AG04450 (cell line): ENCODE measurements at places on chromosomes 1 and 21.
A peak's percentile ranks its signal among the peaks of the same experiment; 100 is the strongest.

- no peak for DNase-seq
These were observed 658.1 kb upstream of the PRMT6 start for GRCh38 chr1:106398391-106398790.

DNA sequence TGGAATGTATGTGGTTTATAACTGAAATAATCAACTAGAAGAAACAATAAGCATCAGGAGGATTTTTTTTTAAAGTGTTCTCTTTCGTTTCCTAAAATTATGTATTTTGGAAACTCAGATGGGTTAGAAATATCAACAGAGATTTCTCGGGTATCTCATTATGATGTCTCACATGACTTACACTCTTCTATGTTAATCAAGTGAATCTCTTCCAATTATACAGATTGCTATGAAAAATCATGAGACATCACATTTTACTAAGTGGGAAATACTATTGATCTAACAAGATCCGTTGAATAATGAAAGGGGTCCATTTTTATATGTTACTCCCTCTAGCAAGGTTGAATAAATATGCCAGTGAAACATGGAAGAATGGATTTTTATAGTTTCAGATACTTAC, 54.7 kb upstream of the NRIP1 start:
- DNase-seq = no peak

DNA sequence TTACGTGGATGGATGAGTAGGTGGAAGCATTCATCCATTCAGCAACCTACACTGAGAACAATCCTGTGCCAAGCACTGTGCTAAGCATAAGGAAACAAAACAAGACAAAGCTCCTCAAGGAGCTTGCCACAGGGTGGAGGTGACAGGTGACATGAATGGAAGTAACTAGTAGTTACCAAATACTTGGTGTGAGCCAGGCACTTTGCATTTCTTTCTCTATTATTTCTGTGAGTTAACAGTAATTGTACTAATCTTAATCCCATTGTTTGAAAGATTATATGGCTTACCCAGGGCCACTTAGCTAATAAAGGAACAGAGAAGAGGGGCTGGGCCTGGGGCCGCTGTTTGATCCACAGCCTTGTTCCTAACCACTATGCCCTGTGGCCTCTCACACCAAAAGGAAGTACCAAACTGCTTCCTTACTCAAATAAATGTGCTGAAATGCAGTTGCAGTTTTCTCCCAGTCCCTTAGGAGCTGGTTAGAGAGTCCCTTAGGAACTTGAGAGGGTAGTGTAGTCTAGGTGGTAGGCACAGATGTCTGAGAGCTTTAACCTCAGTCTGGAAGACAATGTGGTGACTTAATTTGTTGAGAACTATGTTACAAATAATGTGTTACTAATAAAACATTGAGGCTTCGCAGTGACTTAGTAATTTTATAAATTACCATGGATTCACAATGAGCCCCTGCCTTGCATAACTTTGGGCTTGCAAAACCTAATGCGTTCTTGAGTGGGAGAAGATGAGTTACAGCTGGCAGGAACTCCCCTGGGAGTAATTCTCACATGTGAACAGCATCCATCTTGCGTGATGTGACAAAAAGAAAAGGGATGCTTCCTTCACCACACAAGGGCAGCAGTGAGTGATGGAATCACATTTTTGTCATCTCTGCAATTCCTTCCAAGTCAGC, 69.8 kb downstream of the MPZL1 start:
- peak; percentile 98 for DNase-seq

DNA sequence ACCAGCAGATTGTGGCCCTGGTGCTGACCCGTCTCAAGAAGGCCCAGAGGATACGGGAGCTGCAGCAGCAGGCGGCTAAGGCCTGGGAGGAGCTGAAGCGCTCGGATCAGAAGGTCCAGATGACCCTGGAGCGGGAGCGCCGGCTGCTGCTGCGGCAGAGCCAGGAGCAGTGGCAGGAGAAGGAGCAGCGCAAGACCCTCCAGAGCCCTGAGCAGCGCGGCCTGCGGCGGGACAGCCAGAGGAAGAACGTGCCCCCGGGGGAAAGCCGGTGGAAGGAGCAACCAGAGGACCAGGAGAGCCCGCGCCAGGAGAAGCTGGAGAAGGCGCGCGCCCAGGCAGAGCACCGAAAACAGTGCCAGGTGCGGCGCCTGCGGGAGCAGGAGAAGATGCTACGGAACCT, 1.0 kb downstream of the CCDC185 start:
- DNase-seq = no peak

DNA sequence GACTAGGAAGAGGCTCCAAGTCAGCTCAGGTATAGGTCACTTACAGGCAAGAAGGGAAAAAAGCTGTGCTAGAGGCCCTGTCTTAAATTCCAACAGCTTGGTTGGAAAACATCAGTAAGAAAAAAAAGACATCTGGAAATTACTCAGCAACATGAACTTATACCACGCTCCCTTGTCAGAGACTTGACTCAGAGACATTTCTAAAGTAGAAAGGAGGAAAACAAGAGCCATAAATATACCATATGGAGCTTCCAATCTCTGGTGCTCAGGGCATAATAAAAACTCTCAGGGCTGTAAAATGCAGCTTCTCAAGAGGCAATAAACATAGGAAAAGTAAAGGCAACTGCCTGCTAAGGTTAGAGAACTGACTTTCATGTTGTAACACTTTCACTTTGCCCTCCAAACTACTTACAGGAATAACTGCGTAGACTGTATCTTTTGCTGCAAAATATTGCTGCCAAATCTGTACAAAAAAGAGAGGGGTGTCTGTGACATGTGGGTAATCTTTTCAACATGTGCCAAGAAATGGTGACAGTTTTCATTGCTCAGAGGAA, 14.7 kb downstream of the ATPAF1 start:
- peak; percentile 23 for DNase-seq

DNA sequence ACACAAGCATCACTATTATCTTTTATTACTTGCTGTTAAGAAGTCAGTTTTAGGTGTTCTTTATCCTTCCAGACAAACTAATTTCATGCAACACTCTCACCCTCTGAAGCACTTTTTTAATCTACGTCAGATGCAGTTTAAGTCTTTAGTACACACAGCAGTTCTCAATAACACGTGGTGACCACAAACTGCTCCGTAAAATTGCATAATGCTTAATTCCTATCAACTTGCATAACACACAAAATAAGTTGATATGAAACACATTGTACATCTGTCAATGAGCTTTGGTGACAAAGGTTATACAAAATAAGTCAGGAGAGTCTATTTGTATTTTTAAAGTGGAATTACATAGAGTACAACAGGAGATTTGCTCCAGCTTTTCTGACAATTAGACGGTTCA, 140.9 kb upstream of the ETS2 start:
- no peak for DNase-seq

DNA sequence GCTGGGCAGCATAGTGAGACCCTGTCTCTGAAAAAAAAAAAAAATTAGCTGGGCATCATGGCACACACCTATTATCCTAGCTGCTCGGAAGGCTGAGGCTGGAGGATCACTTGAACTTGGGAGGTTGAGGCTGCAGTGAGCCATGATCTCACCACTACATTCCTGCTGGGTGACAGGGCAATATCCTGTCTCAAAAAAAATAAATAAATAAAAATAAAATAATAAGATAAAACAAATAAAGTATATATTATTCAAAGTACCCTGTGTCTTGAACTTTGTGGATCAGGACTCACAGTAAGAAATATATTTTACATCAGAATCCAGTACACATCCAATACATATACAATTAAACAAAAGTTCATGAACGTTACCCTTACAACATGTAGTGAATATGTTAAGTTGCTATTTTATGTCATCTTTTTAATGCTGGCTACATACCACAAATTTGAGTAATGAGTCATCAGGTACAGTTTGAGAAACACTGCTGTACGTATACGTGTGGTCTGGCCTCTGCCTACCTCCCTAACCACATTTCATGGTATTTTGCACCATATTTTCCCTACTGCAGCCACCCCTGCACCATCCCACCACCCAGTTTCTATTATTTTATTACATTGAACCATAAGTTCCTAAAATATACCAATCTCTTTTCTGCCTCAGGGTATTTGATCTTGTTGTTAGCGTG, 4.4 kb downstream of the NME7 start:
- DNase-seq = peak; percentile 71

DNA sequence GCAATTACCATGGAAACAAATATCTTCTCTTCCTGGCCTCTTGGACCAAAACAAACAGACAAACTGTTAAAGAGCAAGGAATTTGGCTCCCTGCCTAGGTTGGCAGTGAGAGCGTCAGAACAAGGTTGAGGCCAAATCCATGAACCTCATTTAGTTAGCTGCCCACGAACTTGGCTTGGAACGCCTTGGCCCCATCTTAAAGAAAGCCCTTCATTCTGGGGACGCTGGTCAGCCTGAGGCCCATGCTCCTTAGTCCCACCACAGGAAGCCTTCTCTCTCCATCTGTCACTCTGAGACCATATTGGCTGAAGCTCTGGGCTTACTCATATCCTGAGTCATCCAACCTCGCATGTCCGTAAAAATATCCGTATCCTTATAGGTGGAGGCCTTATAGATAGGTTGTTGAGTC, 62.4 kb upstream of the DIRAS3 start:
- DNase-seq = peak; percentile 58

DNA sequence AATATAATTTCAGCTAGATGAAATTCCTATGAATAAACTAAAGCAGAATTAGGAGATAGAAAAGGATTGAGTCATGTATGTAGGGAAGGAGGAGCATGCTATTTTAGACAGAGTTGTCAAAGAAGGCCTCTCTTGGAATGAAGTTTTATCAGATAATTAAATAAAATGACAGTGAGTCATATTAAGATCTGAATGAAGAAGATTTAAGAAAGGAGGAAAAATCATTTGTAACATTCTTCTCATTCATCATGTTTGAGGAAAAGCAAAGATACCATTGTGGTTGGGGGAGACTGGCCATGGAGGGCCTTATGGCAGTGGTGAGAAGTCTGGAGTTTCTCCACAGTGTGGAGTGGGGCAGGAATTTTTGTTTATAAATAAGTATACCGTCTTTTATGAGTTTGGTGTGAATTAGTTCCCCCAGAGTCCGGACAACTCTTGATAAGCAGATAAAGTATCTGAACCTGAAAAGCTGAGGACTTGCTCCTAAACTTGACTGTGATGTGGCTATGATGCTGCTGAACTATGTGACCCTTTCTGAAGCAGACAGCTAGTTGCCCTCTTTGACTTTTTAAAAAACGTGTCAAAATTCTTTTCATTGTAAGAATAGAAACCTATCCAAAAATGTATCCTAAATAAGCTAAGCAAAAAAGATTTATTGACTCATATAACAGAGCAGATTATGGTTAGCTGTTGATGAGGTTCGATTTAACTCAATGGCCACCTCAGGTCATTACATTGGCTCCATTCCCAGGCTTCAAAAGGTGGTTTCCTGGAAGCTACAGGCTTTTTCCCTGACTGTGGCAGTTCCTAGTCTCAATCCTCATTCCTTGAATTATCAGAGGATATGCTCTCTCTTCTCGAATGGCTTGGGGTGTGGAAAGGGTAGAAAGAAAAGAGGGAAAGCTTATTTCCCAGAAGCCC, 90.8 kb downstream of the LHX9 start:
- no peak for DNase-seq

GRCh38 chr1:156905651-156906050, 12.1 kb downstream of the PEAR1 start:
- DNase-seq = no peak
